ENCODE measurements at places on chromosomes 1 and 21.
A peak's percentile ranks its signal among the peaks of the same experiment; 100 is the strongest.

DNA sequence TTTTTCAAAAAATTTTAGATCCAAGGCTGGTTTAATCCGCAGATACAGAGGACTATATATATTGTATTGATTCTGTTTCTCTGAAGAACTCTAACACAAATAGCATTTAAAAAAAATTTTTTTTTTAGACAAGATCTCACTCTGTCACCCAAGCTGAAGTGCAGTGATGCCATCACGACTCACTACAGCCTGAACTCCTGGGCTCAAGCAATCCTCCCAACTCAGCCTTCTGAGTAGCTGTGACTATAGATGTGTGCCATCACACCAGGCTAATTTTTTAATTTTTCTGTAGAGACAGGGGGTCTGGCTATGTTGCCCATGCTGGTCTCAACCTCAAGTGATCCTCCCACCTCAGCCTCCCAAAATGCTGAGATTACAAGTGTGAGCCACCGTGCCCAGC lies 3.0 kb downstream of the ANKRD45 start:
- DNase-seq, result peak; percentile 61

- DNase-seq, result peak; percentile 76
Measured at GRCh38 chr1:81706650-81707435, 93.9 kb upstream of the ADGRL2 start.

DNA sequence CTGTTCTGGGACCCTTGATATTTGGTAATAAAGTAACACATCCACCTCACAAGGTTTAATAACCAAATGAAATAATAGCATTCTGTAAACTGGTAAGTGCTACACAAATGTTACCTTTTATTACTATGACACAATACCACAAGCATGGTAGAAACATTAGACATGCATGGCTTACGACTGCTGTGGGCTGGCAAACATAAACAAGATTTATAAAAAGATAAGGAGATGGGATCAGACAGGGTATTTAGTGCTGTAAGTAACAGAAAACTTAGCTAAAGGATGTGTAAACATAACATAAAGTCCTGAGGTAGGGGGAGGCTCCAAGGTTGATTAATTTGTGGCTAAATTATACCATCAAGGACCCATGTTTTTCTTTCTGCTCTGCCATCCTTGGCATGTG lies 212.6 kb downstream of the BARHL2 start:
- peak; percentile 5 for DNase-seq

- peak; percentile 68 for DNase-seq
Measured at GRCh38 chr1:111204201-111204982, 3.9 kb upstream of the DENND2D start.

- DNase-seq, result peak; percentile 80
Measured at GRCh38 chr1:19067182-19067911, 110.9 kb upstream of the IFFO2 start.

- DNase-seq, result no peak
Measured at GRCh38 chr1:174746024-174746808, 253.5 kb upstream of the CACYBP start.

GRCh38 chr1:1898246-1898933 lies 7.5 kb upstream of the GNB1 start:
- no peak for DNase-seq

DNA sequence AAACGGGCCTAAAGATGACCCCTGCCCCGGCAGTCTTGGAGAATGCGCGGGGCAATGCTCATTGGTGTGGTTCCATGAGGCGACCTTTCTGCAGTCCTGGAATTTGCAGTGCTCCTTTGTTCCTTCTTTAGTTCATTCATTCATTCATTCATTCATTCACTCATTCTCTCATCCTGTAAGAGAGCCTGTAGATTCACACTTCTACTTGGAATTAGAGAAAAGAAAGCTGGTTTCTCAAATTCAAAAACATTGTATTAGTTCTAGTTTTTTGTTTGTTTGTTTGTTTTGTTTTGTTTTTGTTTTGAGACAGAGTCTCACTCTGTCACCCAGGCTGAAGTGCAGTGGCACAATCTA lies 31.6 kb downstream of the PAX7 start:
- no peak for DNase-seq

DNA sequence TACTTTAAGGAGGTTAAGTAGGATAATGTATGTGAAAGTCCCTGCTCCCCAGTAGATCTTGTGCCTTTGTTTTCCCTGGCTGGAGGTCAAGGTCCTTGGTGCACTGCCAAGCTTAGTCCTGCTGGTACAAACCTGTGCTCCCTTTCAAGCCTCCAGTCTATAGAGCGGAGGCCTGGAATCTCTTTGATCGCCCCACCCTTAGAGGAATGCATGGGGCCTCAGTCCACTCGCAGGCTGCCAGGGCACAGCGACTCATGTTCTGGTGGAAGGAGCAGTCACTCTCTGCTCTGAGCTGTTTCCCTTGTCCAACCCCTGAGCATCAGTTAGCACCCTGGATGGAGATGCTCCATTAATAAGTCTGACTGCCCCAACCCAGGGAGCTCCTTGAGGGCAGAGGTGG lies 121.8 kb downstream of the HMGB4 start:
- DNase-seq, result peak; percentile 55

All from kidney tubule cell (primary cell).